ENCODE measurements at places on chromosomes 11 and 22.
A peak's percentile ranks its signal among the peaks of the same experiment; 100 is the strongest.

GRCh38 chr11:65884716-65885092 is 3.6 kb downstream of the FIBP start:
- peak; percentile 85 for DNase-seq

DNA sequence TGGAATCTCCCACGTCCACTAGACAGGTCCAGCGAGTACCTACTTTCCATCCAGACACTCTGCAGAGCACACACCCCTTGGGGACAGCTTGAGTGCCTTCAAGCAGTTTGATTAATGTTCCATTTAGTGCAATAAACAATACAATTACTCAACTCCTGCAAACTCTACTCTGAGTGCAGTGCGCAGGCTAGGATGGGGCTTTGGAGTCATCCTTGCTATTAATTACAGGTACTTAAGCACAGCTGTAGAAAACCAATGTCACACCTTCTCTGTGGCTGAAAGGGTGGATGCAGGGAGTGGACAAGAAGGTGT is 82.6 kb downstream of the MN1 start:
- DNase-seq, result no peak

- no peak for DNase-seq
Observed at GRCh38 chr11:65672180-65672860, 9.6 kb upstream of the RELA start.

DNA sequence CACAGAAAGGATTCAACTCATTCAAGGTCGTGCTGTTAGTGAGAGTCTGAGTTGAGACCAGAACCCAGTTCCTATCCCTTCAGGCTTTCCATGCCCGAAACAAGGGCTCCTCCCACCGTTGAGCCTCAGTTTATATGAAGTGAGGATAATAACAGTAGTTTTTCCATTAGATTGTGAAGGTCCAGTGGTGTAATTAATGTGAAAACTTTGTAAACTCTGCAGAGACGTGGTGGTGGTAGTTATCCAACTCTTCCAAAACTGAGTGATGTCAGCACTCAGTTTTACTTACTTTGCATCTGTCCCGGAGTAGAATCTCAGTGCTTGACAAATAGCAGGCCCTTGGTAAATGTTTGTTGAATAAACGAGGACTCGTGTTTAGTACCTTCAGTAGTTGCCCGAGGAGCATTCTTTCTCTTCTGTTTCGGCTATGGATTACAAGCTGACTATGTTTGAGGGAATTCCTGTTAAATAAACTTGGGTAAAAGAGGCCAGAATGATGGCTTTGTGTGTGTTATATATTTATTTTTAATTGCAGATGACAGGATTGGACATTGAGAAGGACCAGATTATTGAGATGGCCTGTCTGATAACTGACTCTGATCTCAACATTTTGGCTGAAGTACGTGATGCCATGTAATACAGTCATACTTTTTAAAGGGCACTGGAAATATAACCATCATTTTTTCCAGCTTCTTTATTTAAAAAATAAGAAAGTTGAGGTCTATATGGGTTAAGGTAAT is 1.0 kb downstream of the REXO2 start:
- no peak for DNase-seq

DNA sequence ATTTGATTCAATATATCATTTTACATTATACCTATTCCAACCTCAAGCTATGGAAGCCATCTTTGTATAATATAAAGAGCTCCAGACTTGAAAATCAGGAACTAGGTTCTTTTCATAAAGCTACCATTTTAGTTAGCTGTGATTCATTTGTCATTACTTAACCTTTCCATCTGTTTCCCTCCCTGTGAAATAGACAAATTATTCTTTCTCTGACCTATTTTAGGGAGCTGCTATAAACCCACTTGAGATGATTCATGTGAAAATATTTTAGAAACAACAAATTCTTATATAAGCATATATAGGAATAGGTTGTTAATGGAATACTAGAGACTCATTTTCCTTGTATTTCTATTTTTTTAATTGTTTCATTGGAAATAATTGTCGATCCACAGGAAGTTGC is 1012.1 kb downstream of the OPCML start:
- DNase-seq, result no peak

DNA sequence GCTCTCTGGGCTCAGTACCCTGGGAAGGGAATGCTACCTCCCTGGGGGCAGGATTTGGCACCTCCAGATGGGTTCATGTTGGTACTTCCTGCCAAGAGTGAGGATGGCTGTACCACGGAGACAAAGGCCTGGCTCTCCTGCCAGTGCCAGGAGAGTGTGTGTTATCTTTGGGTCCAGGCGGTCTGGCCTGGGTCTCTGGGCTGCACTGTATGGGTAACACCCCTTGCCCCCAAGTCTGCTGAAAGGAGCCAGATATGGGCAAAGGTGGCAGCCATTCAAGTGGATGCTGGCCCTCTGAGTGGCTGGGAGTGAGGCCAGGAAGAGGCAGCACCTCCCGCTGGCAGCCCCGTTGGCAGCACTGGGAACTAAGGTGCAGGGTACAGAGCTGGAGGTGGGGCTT is 91.5 kb downstream of the NECTIN1 start:
- no peak for DNase-seq

GRCh38 chr11:111465400-111465799 is 46.8 kb downstream of the BTG4 start:
- DNase-seq, result no peak

- DNase-seq, result no peak
Observed at GRCh38 chr11:109298865-109299264, 123.1 kb upstream of the C11orf87 start.

GRCh38 chr11:36019722-36020121 is 75.9 kb downstream of the LDLRAD3 start:
- no peak for DNase-seq

DNA sequence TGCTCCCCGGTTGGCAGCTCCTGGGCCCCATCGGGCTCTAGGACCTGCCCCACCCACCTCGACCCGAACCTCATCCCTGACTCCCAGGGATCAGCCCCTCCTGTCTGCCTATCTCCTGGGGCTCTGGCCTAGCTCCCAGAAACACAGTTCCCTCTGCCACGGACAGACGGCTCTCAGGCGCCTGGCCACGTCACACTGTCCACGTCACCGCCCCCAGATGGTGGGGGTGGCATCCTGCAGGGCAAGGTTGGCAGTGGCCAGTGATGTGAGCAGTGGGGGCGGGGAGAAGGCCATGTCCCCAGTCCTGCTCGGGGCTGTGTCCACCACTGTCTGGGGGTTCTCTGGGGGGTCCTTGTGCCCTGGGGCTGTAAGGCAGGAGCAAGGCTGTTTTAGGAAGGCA is 29.2 kb downstream of the SYT7 start:
- DNase-seq, result peak; percentile 85

DNA sequence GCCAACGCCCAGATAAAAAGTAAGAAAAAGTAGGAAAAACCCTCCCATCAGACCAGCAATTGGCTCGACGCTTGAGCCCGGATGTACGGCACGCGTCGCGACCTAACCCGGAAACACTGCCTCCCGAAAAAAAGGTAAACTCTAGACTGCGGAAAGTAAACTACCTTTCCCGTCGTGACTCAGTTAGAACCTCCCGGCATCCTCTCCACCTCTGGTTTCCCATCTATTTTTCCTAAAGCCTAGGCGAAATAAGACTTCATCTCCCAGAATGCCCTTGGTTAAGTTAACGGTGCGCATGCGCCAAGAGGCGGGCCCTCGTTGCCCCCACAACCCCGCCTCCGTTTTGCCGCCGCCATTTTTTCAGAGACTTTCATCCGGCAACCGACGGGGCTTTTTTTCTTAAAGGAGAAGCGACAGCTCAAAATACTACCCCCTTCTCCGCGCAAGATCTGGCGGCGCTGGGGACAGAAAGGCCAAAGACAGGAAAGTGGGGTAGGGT is 678 bp upstream of the ZFP91 start:
- DNase-seq, result peak; percentile 95

- peak; percentile 33 for DNase-seq
Observed at GRCh38 chr11:34161812-34162492, 56.5 kb downstream of the NAT10 start.

DNA sequence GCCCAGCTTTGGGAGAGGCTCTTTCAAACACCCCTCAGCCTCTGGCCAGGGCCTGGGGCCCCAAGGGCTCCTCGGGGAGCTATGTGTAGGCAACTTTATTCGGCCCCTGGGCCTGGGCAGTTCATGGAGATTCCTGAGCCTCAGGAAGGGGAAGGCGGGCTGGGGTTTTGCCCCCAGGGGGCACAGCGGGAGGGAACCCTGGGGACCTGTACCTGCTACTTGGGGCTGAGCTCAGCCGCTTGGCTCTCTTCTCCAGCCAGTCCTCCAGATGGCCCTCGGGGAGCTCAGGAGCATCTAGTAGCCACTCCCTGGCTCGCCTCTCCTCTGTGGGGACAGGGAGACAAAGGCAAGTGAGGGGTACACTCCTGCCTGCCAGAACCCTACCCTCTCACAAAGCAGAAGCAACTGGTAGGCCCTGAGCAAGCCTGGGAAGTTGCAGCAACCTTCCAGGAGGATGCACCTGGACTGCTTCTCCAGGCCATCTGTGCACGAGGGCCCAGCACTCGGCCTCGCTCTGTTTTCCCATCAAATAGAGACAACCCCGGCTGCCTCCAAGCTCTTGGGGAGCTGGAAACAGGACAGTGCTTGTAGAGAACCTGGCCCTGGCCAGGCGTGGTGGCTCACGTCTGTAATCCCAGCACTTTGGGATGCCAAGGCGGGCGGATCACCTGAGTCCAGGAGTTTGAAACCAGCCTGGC is 18.5 kb downstream of the CABP7 start:
- no peak for DNase-seq

GRCh38 chr11:112745973-112746372 is 215.2 kb upstream of the NCAM1 start:
- DNase-seq, result no peak

GRCh38 chr11:72038491-72038890 is 39.8 kb downstream of the IL18BP start:
- DNase-seq, result peak; percentile 70

GRCh38 chr11:60945295-60945667 is 6.7 kb downstream of the SLC15A3 start:
- no peak for DNase-seq

GRCh38 chr11:120775986-120776951 is 247.6 kb upstream of the TBCEL start:
- DNase-seq, result no peak

DNA sequence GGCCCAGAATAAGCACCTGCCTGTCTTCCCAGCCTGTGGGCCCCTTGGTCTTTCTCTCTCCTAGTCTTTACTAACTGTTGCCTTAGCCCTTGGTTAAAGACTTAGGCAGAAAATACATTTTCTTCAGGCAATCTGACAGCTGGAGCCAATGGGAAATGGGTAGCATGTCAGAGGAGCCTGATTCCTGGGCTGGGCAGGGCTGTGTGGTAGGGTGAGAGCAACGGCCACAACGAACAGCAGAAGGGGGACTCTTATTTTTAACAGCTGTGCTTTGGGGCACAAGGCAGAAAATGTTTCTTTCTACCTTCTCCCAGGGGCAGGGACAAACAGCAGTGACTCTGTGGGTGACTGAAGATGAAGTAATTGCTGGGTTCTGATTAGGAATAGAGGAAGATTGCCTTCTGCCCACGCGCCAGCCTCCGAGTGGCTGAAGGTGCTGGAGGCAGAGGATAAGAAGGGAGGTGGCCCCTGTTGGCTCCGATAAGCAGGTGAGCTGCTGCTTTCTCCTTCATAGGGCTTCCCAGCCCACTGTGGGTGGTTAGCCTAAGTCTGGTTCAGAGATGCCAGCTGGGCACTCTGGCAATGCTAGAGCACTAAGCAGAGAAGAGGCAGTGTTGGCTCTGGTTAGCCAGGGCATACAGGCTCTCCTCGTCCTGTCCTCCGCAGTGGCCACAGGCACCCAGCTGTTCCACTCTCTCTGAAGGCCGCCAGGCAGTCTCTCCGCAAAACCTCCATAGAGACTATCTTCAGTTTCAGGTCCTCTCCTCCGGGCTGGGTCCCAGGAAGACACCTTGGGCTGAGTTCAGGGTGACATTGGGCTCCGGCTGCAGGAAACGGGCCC is 1.5 kb downstream of the YPEL4 start:
- no peak for DNase-seq

- no peak for DNase-seq
Observed at GRCh38 chr22:47102081-47102480, 339.6 kb downstream of the TBC1D22A start.

- DNase-seq, result peak; percentile 80
Observed at GRCh38 chr11:69014084-69014851, 1.2 kb upstream of the MRGPRF start.

- no peak for DNase-seq
Observed at GRCh38 chr11:123381817-123382554, 48.1 kb upstream of the GRAMD1B start.

DNA sequence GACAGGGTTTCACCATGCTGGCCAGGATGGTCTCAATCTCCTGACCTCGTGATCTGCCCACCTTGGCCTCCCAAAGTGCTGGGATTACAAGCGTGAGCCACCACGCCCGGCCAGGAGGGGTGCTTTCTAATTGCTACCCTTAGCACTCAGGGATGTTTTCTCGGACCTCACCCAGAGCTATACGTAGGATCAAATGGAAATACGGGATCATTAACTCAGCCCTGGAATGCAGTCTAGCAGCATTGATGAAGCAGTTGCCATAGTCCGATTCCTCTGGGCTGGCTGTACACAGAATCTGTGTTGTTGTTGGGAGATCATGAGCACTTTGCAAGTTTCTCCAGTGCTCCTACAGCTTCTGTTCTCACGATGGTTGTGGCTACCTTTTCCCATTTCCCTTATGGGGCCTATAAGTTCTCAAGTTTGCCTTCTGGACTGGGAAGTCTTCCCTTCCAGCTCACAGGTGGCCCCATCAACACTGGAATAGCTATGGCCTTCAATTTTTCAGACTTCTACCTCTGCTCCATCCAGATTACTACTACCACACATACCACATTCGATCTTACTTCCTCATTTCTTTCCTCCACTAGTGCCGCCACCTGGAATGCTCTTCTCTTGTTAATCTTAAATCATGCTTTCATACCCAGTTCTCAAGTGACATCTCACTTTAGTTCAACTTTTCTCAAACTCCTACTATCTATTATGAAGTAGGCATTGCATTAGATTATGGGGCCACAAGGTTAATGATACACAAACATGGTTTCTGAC is 16.1 kb upstream of the PCF11 start:
- no peak for DNase-seq

- DNase-seq, result no peak
Observed at GRCh38 chr11:46044601-46045000, 76.7 kb downstream of the PHF21A start.

DNA sequence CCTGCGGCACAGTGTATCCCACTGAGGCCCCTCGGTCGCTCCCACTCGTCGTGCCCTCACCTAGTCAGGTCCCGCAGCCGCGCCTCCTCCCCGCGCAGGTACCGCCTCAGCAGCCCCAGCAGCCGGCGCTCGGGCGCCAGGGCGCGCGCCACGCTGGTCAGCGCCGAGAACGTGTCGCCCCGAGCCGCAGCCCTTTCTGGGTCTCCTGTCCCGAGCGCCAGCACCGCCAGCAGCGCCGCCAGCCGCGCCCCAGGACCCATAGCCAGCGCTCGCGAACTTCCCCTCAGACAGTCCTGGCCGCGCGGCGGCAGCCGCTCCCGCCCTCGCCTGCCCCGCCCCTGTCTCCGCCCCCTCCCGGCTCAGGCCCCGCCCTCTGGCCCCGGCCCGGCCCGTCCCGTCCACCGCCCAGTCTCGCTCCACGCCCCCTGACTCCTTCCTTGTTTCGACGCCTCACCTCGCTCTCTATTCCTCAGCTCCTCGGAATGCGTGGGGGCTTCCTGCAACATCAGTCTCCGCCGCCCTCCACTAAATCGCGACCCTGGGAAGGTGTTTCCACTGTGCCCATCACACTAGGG is at the start of gene P4HA3:
Gene P4HA3 (minus strand): TSS at position 289 of the 575 bp plus-strand sequence. CDS start 29 bp downstream, at position 260.
- peak; percentile 81 for DNase-seq

GRCh38 chr11:128398517-128399250 is 188.7 kb downstream of the ETS1 start:
- DNase-seq, result no peak

Data from Right ventricle myocardium superior (tissue), 1 donor.